ENCODE measurements at places on chromosomes 7 and 10.

GRCh38 chr10:128943111-128943510 lies 523.9 kb upstream of the MGMT start:
- no peak for DNase-seq

DNA sequence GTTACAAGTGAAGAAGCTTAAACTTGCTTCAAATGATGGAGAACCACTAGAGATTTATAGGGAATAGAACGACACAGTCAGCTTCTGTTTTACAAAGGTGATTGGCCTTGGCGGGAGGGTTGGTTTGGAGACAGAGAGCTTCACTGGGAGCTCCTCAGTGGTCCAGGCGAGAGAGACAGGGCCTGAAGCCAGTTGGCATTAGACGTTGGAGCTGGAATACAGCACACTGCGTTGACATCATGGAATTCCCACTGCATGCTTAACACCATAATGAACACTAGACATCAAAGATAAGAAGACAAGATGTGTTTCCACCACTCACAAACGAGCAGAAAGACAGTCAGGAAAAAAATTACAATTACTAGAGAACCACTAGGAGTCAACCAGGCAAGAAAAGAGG lies 67.8 kb downstream of the TBXAS1 start:
- no peak for DNase-seq

DNA sequence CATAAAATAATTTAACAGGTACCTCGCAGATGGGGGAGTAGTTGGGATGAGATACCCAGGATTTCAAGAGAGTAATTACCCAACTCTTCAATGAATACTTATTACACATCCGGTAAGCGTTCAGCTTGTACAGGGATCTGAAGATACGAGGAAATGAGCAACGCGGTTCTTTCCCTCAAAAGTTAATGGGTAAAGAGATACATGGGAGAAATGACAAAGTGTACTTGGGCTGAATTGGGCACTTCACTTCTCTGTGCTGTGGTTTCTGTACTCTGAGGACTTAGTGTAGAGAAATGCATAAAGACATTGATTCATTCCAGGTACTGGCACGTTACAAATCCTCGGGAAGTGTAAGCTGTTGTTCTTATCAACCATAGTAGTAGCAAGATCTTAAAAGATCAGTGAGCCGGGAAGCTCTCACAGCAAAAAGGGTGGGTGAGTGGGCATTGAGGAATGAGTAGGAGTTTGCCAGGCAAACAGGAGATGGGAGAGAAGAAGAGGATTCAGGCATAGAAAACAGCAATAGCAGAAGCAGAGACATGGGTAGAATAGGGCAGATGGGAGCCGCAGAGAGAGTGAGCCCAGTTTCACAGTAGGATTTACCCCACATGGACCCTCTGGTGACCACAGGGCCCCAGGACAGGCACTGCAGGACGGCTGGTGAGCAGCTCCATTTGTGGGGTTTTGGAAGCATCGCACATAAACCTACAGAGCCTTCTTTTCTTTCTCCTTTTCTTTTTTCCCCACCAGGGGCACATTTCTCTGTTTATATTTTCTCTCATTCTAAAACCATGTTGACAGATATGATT lies 304.3 kb upstream of the PITRM1 start:
- DNase-seq: no peak

- peak; percentile 39 for DNase-seq
These were observed 325.5 kb upstream of the C7orf33 start for GRCh38 chr7:148264933-148265557.

GRCh38 chr7:23531050-23531793 lies 559 bp downstream of the TRA2A start:
- DNase-seq: peak; percentile 59

GRCh38 chr7:12139416-12139815 lies 71.7 kb upstream of the TMEM106B start:
- no peak for DNase-seq

GRCh38 chr7:86788948-86789347 lies 145.2 kb downstream of the GRM3 start:
- no peak for DNase-seq

DNA sequence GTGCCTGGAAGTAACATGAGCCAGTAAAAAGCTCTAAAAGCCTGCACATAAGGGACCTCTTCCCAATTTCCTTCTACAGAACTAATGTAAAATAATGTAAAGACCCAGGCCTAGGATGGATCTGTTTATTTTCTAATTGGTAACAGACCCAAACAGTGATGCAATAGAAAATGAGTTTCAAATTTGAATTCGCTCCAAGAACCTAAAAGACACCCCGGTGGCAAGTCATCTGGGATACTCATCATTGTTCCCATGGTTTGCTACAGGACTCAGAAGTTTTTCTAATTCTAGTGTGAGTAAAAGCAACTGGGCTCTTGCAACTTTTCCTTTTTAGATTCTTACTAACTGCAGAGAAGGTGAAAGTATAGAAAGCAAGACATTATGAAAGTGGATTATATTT lies 271.3 kb upstream of the CACNA2D1 start:
- no peak for DNase-seq

- DNase-seq: no peak
These were observed 9.9 kb downstream of the ARHGAP22 start for GRCh38 chr10:48594803-48595538.

GRCh38 chr10:84140036-84140379 lies 699 bp downstream of the GHITM start:
- no peak for DNase-seq

GRCh38 chr7:94183289-94183749 lies 179.2 kb upstream of the BET1 start:
- no peak for DNase-seq

- no peak for DNase-seq
These were observed 28.3 kb upstream of the PLPP4 start for GRCh38 chr10:120428754-120429153.

GRCh38 chr7:158186406-158186805 lies 401.2 kb downstream of the PTPRN2 start:
- DNase-seq: no peak

DNA sequence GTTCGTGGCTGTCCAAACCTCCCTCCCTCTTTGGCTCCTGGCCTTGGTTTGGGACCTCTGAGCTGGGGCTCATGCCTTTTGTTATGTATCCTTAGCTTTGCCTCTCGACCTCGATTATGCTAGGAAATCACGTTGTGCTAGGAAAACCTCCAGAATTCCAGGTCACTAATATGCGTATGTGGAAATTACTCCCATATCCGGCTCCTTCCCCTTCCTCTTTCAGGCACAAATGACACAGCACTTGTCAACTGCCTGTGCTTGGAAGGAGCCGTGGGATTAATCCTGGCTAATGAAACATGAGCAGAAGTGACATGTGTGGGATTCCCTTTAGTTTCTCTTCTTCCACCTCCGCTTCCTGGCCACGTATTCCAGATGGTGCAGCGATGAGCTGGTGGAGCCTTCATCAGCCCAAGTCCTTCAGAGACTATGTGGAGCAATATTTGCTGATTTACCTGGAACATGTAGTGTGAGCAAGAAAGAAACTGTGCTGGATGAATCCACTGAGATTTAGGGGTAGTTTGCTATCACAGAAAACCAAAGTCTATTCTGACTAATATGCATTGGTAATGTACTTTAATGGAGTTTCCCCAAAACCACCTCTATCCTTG lies 149.2 kb downstream of the REEP3 start:
- no peak for DNase-seq

DNA sequence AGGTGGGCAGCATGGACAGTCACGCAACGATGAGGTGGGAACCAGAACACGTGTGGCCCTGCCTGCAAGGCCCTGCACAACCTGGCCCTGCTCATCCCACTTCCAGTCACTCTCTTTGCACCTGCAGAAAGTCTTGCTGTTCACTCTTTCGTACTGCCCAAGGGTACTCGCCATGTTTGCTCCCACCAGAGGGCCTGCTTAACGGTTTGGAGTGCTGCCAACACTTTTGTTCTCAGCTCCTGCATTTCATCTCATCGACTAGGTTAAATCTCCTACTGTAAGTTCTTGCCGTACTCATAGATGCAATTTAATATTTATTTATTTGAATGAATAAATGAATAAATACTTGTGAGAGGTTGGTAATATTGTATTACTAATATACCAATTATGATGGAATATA lies 315.3 kb downstream of the SDK1 start:
- no peak for DNase-seq

DNA sequence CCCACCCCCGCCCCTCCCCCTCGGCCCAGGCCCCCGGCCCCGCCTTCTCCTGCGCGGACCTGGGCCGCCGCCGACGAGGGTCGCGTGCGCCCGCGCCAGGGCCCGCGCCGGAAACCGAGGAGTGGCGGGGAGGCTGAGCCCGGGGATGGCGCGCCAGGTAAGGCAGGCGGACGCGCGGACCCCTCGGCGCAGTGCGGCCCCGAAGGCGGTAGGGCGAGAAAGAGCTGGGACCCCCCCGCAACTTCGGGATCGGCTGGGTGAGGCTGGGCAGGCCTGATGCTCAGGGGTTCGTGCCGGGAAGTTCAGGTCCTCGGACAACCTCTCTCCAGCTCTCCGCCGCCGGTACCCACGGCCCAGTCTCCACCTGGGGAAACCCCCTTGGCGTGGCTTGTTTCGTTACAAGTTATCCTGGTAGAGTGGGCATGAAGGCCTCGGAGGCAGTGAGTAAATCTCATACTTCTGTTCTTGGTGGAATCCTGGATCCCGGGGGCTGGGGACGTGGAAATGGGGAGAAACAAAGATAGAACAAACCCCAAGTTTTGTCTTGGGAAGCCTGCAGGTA lies 58.4 kb downstream of the ZNF467 start:
- DNase-seq: no peak

- DNase-seq: no peak
These were observed 232.4 kb upstream of the KLF14 start for GRCh38 chr7:130966246-130967009.

DNA sequence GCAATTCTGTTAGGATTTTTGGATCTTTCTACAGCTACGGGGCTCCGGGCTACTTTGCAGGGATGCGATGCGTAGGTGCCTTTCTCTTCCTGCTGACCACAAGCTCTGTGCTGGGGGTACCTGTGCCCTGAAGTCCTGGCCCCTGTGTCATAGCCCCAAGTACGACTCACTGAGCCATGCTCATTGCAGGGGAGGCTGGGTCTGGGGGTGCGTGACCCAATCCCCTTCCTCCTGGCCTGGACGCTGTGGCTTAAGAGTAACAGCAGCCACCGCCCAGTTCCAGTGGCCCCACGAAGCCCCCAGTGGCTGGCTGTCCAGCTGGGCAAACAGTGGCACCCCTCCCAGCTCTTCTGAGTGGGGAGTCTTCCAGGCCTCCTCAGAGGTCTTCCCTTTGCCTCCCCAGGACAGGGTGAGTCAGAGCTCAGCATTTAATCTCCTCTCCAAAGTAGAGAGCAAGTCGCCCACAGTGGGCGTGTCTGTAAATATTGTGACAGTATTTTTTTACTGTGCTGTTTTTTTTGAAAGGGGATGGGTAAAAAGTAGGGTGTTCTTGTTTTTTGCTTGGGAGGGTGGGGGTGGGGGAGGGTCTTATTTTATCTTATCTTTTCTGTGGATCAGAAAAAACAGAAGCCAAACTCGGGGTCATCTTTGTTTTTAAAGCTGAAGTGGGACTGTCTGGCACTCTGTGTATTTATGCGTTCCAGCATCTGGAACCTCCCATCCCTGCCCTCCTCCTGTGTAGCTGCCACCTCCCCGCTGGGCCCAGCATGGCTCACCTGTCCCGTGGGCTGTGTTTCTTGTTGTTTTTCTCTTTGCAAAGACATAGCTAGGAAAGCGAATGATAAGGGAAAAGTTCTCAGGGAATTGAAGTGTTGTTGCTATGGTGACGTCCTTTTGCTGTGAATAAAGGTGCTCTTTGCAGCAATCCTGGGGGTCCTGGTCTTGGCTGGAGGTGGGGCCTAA lies 8.2 kb downstream of the LFNG start:
- no peak for DNase-seq

DNA sequence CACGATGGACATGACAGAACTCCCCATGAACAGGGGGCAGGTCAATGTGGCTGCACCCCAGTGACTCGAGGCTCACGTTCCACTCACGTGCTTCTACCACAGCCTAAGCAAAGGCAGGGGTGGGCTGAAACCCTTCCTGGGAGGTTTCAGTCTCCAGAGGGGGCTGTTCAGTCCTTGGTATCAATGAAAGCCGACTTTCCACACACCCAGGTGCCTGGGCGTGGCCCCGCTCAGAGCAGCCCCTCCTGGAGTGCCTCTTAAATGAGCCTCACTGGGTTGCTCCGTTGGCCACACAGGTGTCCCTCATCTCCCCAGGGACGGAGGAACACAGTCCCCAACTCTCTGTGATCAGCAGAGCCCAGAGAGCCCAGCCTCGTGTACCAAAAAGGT lies 90.5 kb upstream of the PDGFA start:
- no peak for DNase-seq

DNA sequence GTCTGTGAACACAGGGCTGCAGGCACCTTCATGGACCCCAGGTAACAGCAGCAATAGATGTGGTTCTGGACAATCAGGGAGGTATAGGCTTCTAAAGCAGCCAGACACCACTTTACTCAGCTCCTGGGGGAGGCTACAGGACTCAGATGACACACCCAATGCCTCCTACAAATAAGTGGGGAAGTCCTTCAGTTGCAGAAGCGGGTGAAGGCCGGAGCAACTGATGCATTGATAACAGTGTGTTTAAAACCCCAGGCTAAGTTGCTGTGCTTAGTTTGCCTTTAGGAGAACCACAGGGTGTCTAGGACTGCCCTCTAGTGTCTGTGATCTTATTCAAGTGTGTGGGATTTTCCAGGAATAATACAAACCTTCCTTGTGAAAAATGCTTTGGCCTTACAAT lies 5.9 kb upstream of the ITGA8 start:
- peak; percentile 48 for DNase-seq

- DNase-seq: no peak
These were observed 1.3 kb downstream of the OR2F2 start for GRCh38 chr7:143936087-143937009.

- DNase-seq: peak; percentile 22
These were observed 12.4 kb downstream of the CPA5 start for GRCh38 chr7:130356876-130357611.

GRCh38 chr10:119759832-119760231 lies 34.0 kb downstream of the INPP5F start:
- no peak for DNase-seq

DNA sequence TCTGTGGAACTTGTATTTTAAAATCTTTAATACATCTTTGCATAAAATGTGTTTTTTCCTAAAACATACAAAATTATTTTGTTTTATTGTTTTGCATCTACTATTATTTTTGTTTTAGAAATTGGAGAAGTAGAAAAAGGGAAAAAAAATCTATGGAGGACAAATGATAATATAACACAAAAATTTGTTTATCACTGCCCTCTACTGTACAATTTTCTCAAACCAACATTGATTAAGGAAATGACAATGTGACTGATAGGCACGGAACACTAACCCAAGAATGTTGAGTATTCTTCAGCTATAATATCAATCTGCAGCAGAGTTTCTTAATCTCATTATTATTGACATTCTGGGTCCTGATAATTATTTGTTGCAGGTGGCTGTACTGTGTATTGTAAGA lies 9.5 kb upstream of the ING3 start:
- DNase-seq: peak; percentile 23

- DNase-seq: no peak
These were observed 206.8 kb downstream of the CUX1 start for GRCh38 chr7:102024005-102024768.

- no peak for DNase-seq
These were observed 98.6 kb upstream of the MDFIC start for GRCh38 chr7:114823290-114823689.

GRCh38 chr10:29642990-29643389 lies 8.2 kb upstream of the SVIL start:
- no peak for DNase-seq
